ENCODE measurements at places on chromosomes 2 and 18.

- no peak for DNase-seq
These were observed 58.7 kb downstream of the PDCL3 start for GRCh38 chr2:100621371-100621951.

- no peak for DNase-seq
These were observed 262.7 kb downstream of the HAUS1 start for GRCh38 chr18:46366751-46367376.

- no peak for DNase-seq
These were observed 10.6 kb downstream of the VAPA start for GRCh38 chr18:9924371-9924943.

- no peak for DNase-seq
These were observed 63.3 kb downstream of the LIPG start for GRCh38 chr18:49625021-49625691.

DNA sequence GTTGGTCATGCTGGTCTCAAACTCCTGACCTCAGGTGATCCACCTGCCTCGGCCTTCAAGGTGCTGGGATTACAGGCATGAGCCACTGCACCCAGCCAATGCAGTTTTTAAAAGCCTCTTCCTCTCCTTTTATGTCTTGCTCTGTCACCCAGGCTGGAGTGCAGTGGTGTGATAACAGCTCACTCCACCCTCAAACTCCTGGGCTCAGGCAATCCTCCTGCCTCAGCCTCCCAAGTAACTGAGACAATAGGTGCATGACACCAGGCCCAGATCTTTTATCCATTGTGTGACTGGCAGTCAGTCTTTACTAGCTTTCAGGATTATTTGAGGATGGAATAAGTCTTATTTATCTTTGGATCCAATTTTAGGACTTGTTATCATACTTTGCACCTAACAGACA lies 13.2 kb downstream of the KCTD18 start:
- DNase-seq, result no peak

- no peak for DNase-seq
These were observed 388.9 kb downstream of the SETBP1 start for GRCh38 chr18:45069546-45069945.

DNA sequence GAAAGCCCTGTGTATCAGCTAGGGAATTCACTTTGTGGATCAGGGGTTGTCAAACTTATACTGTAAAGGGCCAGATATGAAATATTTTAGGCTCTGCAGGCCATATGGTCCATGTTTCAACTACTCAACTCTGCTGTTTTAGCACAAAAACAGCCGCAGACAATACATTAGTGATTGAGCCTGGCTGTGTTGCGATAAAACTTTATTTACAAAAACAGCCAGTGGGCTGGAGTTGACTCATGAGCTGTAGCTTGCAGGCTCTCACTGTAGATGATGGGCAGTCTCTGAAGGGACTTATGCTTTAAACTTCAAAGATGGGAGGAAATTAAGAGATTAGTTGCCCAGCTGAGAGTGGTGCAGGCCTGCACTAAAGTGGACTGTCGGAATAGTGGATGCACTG lies 33.1 kb downstream of the WDR7 start:
- DNase-seq, result no peak

Measured in activated naive CD8-positive, alpha-beta T cell treated with anti-CD3 and anti-CD28 coated beads, Interleukin-2, amount 50 U/mL, for 24 hours (primary cell).